ENCODE measurements at places on chromosomes 7 and 10.

GRCh38 chr10:45602082-45602730 is 70.4 kb downstream of the ZFAND4 start:
- no peak for DNase-seq

DNA sequence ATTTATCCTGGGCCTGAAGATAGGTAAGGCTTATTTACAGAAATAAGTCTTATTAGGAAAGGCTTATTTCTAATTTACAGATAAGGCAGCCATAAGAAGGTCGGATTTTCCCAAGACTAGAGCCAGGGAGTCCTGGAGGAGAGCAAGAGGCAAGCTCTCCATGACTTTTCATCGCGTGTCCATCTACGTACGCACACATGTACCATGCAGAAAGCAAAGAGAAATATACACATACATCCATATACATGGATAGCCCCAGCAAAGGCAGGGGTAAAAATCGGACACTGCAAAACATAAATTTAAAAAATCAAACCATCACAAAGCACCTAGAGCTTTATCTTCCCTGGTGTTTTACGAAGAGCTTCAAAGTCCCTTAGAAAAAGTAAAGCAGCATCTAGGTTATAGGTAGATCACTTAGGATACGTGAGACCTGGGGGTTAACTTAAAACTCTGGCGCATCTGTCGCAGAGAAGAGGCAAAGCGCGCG is 25.8 kb upstream of the ZRANB1 start:
- DNase-seq: no peak

GRCh38 chr10:74194545-74194944 is 43.5 kb downstream of the ADK start:
- peak; percentile 50 for DNase-seq

- DNase-seq: no peak
Observed at GRCh38 chr10:54880996-54881395, 80.0 kb upstream of the PCDH15 start.

DNA sequence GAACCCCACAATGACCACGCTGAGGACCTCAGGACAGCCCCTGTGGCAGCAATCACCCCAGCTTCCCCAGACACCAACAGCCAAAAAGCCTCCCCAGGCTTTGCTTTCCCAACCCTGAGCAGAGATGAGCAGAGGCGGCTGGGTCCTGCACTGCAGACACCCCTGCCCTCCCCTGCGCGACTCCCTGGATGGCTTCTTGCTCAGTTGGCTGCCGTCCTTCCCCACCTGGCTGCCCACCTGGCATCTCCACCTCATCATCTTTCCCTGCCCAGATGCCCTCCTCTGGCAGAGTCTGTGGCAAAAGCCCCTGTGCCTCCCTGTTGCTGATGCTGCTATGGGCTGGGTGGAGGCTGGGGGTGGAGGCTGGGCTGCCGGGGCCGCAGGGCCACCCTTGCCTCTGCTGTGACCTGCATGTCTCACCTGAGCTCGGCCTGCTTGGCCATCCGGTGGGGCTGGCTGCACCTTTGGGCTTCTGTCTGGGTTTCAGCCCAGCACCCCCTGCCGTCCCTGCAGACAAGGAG is 567.7 kb downstream of the TCERG1L start:
- DNase-seq: no peak

Data from CD4-positive, alpha-beta T cell treated with Interferon alpha-2 for 1 hour (primary cell).